Fibroblast of lung (primary cell): ENCODE measurements at places on chromosomes 5 and 9.

DNA sequence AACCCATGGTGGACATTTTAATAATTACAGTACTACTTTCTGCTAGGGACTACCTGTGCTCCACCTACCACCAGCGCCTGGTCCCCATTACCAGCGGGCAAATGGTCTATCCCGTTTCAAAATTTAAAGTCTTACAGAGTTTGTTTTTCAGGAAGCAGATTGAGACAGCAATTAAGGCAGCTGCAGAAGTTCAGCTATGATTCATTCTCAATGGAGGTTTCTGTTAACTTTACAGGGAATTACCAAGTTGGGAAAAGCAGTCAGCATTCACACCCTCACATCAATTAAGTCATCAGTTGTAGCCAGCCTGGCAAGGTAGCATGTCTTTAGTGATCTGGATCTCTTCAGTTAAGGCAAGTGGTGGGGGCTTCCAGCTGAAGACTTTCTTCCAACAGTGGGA is 410.6 kb upstream of the DAB2 start:
- DNase-seq: no peak

- DNase-seq: no peak
Observed at GRCh38 chr9:133023117-133023890, 7.5 kb upstream of the GTF3C5 start.

DNA sequence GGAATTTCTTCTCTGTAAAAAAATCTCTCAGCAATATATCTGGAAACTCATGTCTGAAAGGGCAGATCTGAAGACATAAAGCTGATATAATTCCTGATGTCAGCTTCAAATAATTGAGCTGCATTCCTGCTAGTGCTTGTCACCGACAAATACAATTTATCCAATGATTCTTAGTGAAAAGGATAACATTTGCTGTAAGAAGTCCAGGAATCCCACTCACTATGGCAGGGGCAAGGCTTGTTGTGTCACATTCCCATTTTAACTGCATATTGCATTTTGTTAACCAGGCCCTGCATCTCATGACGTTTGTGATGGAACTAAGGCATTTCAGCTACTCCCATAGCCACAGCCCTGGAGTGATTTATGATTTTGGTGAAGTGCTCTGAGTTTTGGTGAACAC is 160.1 kb upstream of the DAB2 start:
- no peak for DNase-seq

DNA sequence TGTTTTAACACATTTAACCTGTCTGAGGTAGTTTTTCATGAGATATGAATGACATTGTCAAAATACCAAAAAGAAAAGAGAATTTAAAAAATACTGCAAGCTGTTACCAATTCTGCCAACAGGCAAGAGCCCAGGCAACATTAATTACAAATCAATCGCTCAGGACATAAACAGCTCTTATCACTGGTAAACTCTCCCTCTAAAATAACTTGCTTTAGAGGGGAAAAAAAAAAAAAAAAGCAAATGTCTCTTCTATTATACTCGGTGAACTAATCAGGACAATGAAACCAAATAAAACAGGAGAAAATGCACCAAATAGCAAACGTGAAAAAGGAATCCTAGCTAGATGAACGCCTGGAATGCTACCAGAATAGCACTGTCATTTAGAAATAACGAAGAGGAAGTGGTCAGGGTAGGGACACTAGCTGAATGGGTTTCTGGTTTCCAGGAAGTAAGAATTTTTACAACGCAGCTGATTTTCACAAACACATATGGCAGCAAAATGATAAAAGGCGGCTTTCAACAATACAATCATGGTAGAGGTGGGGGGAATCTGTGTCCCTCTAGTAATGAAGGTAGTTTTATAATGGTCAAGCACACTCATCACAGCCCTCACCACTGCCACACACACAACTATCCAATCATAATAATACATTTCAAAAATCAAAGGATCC is 94.9 kb downstream of the DENND1A start:
- DNase-seq: peak; percentile 43

DNA sequence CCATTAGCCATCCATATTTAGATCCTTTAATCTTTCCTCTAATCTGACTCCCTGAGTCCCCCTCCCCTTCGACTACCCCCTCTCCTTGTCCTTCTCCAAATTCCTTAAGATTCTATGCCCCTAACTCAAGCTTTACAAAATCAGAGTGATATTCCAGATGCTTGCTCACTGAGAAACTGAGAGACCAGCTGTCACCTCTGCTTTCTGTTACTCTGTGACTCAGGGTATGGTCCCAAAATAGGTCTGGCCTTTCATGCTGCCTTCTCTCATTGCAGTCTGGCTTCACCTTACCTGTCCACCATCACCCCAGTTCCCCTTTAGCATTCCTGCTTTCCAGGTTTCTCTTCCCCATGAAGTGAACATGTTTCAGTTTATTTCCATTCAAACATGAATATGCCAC is 383.3 kb upstream of the SLC30A5 start:
- DNase-seq: no peak

DNA sequence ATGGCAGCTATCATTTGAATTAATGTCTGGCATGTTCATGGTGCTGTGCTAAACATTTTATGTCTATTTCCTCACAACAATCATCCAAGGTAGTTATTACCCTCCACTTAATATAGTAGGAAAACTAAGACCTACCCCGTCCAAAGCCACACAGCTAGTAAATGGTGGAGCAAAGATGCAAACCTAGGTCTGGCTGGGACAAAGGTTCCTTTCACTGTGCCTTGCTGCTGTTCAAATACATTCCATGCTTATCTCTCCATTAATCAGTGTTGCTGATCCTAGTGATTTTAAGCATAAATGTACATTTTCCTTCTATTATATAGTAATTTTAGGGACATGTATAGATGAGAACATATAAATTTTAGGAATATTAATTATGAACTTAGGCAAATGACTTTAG is 38.7 kb downstream of the CCDC125 start:
- DNase-seq: no peak

DNA sequence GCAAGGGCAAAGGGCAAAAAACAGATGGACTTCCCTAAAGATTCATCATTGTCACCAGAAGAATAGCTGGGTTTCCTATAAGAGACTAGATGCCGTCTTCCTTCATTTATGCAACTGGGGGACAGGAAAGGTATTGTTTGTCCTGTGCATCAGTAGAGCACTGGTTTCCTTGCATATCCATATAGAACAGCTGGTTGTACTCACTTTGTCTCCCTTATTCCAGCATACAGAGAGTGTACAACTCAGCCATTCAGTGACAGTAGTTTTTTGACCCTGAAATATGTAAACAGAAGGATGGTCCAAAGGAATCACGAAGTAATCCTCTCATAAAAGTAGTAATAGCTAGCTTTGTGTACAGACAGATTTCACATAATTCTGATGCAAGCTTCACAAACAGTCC is 22.5 kb upstream of the MAST4 start:
- peak; percentile 9 for DNase-seq

DNA sequence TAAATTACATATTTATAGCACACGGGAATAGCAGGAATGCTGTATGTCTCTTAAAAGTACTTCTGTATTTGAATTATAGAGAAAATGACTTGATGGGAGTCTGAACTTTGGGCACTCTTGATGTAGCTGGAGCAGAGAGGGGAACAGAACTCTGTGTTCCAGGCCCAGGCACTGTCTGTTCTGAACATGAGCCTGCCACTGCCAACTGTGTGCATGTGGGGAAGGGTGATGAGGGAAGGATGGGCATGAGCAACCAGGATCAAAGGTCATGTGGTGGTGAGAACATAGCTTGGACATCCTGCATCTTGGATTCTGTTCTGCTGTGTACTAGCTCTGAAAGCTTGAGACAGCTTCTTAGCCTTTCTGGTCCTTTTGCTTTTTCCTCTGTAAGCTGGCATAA is 16.4 kb upstream of the ZBED3 start:
- no peak for DNase-seq

DNA sequence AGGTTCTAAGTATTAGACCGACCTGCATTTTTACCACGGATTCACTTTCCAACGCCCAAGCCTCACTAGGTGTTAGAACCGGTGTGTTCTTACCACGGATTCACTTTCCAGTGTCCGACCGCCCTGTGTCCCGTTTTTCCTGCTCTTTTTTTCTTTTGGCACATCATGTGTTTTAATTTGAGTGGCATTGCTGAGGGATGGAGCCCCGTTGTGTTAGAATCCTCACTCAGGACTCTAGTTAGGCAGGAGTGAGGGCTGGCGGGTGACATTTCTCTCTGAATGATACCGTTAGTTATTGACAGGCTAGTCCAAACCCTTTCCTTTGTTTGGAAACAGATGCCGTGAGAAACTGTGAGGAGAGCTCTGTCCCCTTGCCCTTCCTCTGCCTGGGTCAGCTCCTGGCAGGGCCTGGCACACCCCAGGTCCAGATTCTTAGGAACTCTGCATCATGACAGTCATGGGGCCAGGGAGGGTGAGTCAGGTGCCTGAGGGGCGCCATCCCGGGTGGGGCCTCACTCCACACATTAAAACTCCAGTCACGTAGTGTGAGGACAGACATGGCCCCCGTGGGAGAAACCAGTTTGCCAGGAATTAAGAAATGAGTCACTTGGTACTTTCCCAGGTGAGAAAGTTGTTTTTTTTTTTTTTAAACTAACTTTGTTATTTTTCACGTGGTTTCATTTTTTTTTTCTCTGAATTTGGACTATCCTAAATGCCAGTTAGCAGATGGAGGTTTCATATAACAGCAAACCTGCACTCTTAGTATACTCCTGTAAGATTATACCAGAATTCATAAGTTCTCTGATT is 15.8 kb downstream of the EXOC3 start:
- DNase-seq: no peak

GRCh38 chr9:100515578-100516494 is 42.9 kb downstream of the TMEFF1 start:
- DNase-seq: peak; percentile 6

GRCh38 chr5:135156715-135157404 is 122.8 kb upstream of the PITX1 start:
- no peak for DNase-seq

- no peak for DNase-seq
Observed at GRCh38 chr5:153985498-153985897, 53.2 kb downstream of the FAM114A2 start.

DNA sequence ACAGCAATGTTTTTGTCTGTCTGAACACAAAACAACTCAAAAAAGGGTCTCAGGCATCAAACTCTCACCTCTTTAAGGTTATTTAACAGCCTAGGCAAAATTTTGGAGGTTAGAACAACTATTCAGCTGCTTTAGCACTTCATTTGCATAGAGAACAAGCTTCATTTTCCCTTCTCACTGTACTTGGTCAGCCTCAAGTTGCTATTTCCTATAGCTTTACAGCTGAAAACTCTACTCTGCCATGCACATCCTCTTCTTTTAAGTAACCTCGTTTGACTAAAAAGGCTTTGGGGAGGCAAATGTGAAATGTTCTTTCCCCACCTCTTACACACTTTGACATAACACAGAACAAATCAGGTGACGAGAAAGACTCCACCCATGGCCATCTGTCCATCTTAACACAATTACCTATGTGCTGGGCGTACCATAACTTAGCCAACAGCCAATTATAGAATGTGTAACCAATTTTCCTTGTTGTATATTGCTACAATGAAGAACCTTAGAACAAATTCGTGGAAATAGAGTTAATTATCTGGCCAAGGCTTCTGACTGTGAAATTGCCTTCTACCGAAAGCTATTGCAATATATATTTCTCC is 195.7 kb downstream of the DCP2 start:
- DNase-seq: no peak

GRCh38 chr9:124834591-124834990 is 18.7 kb upstream of the WDR38 start:
- peak; percentile 89 for DNase-seq

- DNase-seq: peak; percentile 80
Observed at GRCh38 chr5:96997265-96997859, 61.5 kb downstream of the LNPEP start.

- DNase-seq: no peak
Observed at GRCh38 chr9:120820095-120820494, 22.6 kb downstream of the PSMD5 start.

- no peak for DNase-seq
Observed at GRCh38 chr9:16352251-16352650, 518.2 kb downstream of the BNC2 start.

DNA sequence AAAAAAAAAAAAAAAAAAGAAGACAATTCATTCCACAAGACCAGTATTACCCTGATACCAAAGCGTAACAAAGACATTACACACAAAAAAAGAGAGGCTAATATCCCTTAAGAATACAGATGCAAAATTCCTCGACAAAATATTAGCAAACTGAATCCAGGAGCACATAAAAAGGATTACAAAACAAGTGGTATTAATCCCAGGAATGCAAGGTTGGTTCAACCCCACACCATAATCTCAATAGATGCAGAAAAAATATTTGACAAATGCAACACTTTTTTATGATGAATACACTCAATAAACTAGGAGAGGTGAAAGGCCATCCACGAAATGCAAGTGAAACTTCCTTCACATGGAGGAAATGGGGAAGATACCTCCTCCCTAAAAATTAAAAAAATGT is 80.1 kb upstream of the TLR4 start:
- DNase-seq: no peak

- no peak for DNase-seq
Observed at GRCh38 chr9:133864011-133864410, 125.9 kb upstream of the SARDH start.

GRCh38 chr9:34984049-34984448 is 5.5 kb upstream of the DNAJB5 start:
- peak; percentile 24 for DNase-seq

GRCh38 chr9:133117271-133118178 is 3.5 kb downstream of the RALGDS start:
- DNase-seq: peak; percentile 15

DNA sequence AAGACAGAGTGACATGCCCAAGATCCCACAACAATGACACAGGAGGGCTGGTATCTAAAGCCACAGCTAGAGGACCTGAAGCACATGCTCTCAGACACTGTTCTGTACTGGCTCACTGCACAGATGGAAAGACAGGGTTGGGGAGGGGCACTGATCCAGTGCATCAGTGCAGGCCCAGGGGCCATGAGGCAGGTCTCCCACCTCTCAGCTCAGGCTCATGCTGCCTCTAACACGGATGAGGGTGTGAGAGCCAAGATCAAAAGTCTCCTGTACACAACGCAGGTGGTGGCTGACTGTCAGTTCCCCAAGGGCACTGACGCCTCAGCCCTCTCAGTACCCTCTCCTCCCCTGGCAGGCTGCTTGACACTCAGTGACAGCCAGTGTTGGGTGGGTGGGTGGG is 10.9 kb downstream of the RAPGEF1 start:
- DNase-seq: no peak

DNA sequence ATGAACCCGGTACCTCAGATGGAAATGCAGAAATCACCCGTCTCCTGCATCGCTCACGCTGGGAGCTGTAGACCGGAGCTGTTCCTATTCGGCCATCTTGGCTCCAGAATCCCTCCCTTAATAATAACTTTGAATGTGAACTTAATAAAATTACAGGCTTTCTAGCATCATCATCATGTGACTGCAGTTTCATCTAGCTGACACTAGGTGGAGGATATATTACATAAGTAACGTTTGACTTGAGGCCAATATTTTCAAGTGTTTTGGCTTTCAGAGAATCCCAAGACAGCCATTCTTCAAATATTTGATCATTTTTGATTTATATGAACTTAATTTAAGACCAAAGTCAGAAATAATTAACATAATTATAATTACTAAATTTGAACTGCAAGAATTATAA is 474.9 kb upstream of the CDH10 start:
- peak; percentile 5 for DNase-seq
